MM.1S (cell line): ENCODE measurements at places on chromosomes 2 and 18.

DNA sequence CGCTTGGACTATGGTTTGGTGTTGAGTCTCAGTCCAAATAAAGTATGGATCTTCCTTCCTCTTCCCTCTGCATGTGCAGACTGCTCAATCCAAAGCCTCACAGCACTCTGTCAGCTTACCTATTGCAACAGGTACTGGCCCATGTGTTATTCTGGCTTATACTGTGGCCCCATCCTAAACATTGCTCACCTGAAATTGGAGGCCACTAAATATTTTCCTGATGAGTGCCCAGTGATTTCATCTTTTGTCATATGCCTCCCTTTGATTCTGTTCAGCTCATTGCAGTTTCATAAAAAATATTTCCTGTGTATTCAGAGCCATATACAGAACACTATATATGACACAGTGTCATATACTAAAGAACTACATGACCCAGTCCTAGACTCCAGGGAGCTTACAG lies 86.3 kb upstream of the FAM136A start:
- H3K4me1 ChIP-seq, result peaks cover 22% of the 10 kb centered on the region
- no peak overlapping the region for H3K27ac ChIP-seq
- no peak for DNase-seq

DNA sequence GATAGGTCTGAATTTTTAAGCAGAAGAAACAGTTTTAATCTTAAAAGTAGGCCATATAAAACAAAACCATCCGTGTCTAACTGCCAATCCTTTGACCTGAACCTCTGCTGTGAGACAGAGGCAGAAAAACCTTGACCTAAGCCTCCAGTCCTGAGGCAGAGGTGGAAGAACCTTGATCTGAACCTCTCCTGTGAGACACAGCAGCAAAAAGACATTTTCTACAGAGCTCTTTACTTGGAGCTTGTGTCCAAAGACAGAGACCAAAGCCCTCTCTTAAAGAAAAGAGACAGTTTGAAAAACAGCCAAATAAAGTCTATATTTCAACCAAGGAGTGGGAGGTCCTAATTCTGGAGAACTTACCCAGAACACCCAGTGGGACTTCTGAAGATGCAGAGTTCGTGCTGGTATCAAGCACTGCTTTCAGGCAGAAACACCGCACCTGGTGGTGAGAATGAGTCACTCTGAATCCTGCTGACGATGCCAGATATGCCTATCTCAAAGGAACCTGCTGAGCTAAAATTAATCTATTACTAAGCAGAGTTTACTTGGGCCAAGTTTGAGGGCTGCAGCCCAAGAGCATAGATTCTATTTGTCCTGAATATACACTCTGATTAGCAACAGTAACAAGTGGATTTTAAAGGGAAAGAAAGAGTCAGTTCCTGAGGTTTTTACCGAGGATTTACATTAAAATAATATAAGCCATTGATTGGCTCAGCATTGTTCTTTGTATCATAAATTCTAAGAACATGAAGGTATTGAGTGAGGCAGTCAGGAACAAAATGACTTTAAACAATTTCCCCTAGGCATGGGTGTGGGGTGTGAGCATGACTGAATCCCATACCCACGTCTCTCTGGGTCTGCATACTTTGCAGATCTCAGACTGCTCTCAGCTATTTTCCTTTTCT lies 806.4 kb downstream of the TRIB2 start:
- H3K36me3 ChIP-seq, result no peaks in the 10 kb centered on the region
- no peaks in the 10 kb centered on the region for H3K27me3 ChIP-seq
- peak overlapping the region; percentile 53 for H3K4me3 ChIP-seq
- peak overlapping the region; percentile 97 for H3K27ac ChIP-seq

- H3K27ac ChIP-seq, result no peak overlapping the region
- H3K4me3 ChIP-seq, result no peak overlapping the region
- no peaks in the 10 kb centered on the region for H3K36me3 ChIP-seq
- H3K4me1 ChIP-seq, result no peaks in the 10 kb centered on the region
These were observed 127.5 kb downstream of the CD8B2 start for GRCh38 chr2:106614511-106615291.

- no peaks in the 10 kb centered on the region for H3K36me3 ChIP-seq
- H3K4me1 ChIP-seq, result peaks cover 22% of the 10 kb centered on the region
- no peak overlapping the region for H3K4me3 ChIP-seq
- H3K27me3 ChIP-seq, result peaks cover 73% of the 10 kb centered on the region
- DNase-seq, result no peak
These were observed 31.1 kb downstream of the MYO7B start for GRCh38 chr2:127566576-127566975.

- H3K4me1 ChIP-seq, result peaks cover 25% of the 10 kb centered on the region
- peak overlapping the region; percentile 94 for H3K27ac ChIP-seq
- H3K27me3 ChIP-seq, result no peaks in the 10 kb centered on the region
- no peaks in the 10 kb centered on the region for H3K36me3 ChIP-seq
These were observed 743 bp downstream of the HADHA start for GRCh38 chr2:26243470-26244308.

GRCh38 chr2:30948130-30948529 lies 140.9 kb upstream of the CAPN13 start:
- no peaks in the 10 kb centered on the region for H3K27me3 ChIP-seq
- no peaks in the 10 kb centered on the region for H3K4me1 ChIP-seq
- no peak overlapping the region for H3K27ac ChIP-seq
- no peak overlapping the region for H3K4me3 ChIP-seq
- no peak for DNase-seq

GRCh38 chr2:10467401-10467800 lies 19.3 kb upstream of the ODC1 start:
- no peak overlapping the region for H3K4me3 ChIP-seq
- H3K4me1 ChIP-seq, result no peaks in the 10 kb centered on the region
- H3K27me3 ChIP-seq, result no peaks in the 10 kb centered on the region
- H3K36me3 ChIP-seq, result no peaks in the 10 kb centered on the region
- DNase-seq, result no peak

DNA sequence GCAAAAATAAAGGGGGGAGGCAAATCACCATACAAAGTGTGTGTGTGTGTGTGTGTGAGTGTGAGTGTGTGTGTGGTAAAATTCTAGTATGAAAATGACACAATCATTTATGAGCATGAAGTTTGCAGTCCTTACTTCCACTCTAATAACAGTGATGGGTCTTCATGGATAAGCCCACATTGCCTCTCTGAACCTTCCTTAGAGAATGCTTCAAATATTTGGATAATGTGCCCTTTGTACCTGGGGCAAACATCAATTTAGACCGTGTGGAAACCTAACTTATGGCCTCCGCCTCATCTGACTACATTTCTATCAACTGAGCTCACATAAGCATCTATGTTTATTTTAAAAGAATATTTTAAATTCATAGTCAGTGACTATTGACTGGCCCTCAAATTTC lies 3.7 kb downstream of the SCN9A start:
- peaks cover 13% of the 10 kb centered on the region for H3K4me1 ChIP-seq
- H3K27ac ChIP-seq, result no peak overlapping the region
- no peak for DNase-seq
- no peaks in the 10 kb centered on the region for H3K27me3 ChIP-seq
- no peak overlapping the region for H3K4me3 ChIP-seq

DNA sequence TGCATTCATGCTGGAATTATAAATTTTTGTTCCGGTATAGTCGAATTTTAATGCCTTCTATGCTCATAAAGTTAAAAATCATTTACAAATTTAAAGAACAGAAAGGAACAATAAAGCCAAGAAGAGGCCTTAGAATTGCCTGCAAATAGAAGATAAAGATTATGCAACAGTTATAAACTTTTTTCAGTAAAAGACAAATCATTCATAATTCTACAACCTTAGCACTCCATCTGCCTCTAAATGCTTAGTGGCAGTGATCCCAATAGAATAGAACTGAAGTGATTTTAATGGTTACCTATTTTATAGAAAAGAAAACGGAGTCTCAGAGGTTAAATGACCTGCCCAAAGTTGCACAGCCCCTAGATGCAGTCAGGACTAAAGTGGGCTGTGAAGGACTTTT lies 211.2 kb downstream of the AGPS start:
- H3K4me3 ChIP-seq, result no peak overlapping the region
- no peak for DNase-seq
- no peak overlapping the region for H3K27ac ChIP-seq
- no peaks in the 10 kb centered on the region for H3K27me3 ChIP-seq

GRCh38 chr2:219386532-219387280 lies 1.0 kb downstream of the DNPEP start:
- H3K27ac ChIP-seq, result peak overlapping the region; percentile 74; the same call in 1 of the 2 replicates
- peaks cover 8% of the 10 kb centered on the region; the same call in 1 of the 2 replicates for H3K36me3 ChIP-seq
- DNase-seq, result no peak
- peak overlapping the region; percentile 91 for H3K4me3 ChIP-seq

- H3K4me3 ChIP-seq, result no peak overlapping the region
- H3K27ac ChIP-seq, result no peak overlapping the region
- no peaks in the 10 kb centered on the region for H3K27me3 ChIP-seq
- H3K4me1 ChIP-seq, result no peaks in the 10 kb centered on the region
- no peak for DNase-seq
These were observed 164.7 kb downstream of the DNAH7 start for GRCh38 chr2:195903956-195904355.

DNA sequence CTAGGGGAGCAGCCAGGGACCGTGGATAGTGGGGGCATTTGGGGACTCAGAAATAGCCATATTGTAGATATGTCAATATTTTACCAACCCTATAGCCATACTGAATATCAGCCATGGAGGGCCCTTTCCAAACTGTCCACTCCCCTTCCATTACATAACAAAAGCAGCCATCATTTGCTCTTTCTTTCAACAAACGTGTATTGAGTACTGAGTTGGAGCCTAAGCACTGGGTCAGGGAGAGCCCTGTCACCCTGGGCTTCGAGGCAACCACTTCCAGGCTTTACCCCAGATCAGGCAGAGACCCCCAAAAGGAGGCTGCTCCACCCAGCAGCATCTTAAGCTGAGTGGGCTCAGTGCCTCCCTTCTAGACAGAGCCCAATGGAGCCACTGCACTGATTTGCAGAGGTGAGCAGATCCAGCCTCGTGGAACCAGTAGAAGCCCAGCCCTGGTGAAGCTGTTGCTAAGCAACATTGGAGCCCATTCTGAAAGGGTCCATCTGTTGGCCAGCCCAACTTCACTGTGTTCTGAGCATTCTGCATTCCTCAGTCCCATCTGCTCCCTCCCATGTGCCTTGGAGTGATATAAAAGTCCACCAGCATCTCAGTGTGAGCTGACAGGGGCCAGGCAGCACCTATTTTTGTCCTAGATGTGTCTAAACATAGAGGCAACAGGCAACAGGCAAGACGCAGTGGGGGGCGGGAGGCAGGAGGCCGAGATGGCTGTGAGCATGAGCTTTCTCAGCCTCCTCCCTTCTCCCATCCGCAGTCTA lies 112.1 kb downstream of the PLB1 start:
- no peaks in the 10 kb centered on the region for H3K27me3 ChIP-seq
- H3K4me3 ChIP-seq, result no peak overlapping the region
- no peak for DNase-seq
- H3K4me1 ChIP-seq, result no peaks in the 10 kb centered on the region

- no peak for DNase-seq
- no peak overlapping the region for H3K27ac ChIP-seq
- no peaks in the 10 kb centered on the region for H3K4me1 ChIP-seq
- no peak overlapping the region for H3K4me3 ChIP-seq
- no peaks in the 10 kb centered on the region for H3K36me3 ChIP-seq
These were observed 2092.7 kb upstream of the PIK3C3 start for GRCh38 chr18:39862341-39862740.

GRCh38 chr18:23616258-23616657 lies 30.0 kb upstream of the NPC1 start:
- no peaks in the 10 kb centered on the region for H3K27me3 ChIP-seq
- peaks cover 10% of the 10 kb centered on the region; the same call in 1 of the 2 replicates for H3K4me1 ChIP-seq
- DNase-seq, result no peak

DNA sequence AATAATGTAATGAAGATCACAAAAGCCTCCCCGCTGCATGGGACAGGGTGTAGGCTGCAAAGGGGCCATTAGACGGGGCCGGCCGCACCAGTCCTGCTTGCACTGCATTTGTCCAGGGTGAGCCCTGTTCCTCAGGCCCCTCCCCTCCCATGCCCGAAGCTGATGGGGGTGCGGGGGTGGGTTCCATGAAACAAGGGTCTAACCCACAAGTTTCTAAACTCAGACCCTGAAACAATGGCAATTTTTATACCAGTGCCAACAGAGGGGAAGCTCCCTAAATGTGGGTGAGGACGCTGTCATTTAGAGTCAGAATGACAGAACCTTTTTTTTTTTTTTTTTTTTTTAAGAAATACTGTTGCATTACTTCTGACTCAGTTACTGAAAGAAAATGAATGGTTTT lies 39.7 kb downstream of the HS6ST1 start:
- no peak overlapping the region for H3K4me3 ChIP-seq
- no peak overlapping the region for H3K27ac ChIP-seq
- H3K36me3 ChIP-seq, result no peaks in the 10 kb centered on the region
- DNase-seq, result no peak
- H3K4me1 ChIP-seq, result no peaks in the 10 kb centered on the region
- H3K27me3 ChIP-seq, result no peaks in the 10 kb centered on the region

- no peaks in the 10 kb centered on the region for H3K36me3 ChIP-seq
- H3K27ac ChIP-seq, result no peak overlapping the region
- H3K4me3 ChIP-seq, result no peak overlapping the region
- no peaks in the 10 kb centered on the region for H3K4me1 ChIP-seq
- no peak for DNase-seq
These were observed 471.3 kb downstream of the ZEB2 start for GRCh38 chr2:144048631-144049060.

GRCh38 chr2:236551471-236552211 lies 18.0 kb upstream of the ACKR3 start:
- no peaks in the 10 kb centered on the region for H3K27me3 ChIP-seq
- DNase-seq, result no peak
- no peak overlapping the region for H3K27ac ChIP-seq
- no peak overlapping the region for H3K4me3 ChIP-seq
- H3K4me1 ChIP-seq, result peaks cover 22% of the 10 kb centered on the region

DNA sequence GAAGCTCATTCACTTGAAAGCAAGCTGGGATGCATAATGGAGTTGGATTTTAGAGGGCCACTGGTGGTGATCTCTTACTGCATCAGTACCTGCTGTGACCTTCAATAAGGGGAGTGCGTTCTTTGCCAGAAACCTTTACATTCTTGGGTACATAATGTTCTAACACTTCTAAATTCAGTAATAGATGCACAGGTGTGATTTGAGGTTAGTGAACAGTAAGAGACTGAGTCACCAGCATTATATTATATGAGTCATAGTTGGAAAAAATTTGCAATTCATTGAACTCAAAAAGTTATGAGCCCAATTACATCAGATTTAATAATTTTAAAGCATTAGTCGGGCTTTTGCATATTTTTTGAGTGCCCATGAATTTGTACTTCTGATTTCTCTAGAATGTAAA lies 803.3 kb downstream of the ADCYAP1 start:
- no peak for DNase-seq
- H3K27me3 ChIP-seq, result no peaks in the 10 kb centered on the region
- H3K36me3 ChIP-seq, result no peaks in the 10 kb centered on the region
- H3K27ac ChIP-seq, result no peak overlapping the region

- no peaks in the 10 kb centered on the region for H3K4me1 ChIP-seq
- no peak overlapping the region for H3K27ac ChIP-seq
- peak; percentile 27 for DNase-seq
These were observed 7.6 kb upstream of the TNS1 start for GRCh38 chr2:218010140-218010983.

GRCh38 chr2:9814129-9814868 lies 29.0 kb upstream of the TAF1B start:
- no peak overlapping the region for H3K27ac ChIP-seq
- H3K27me3 ChIP-seq, result no peaks in the 10 kb centered on the region
- peak overlapping the region; percentile 6; the same call in 1 of the 2 replicates for H3K4me3 ChIP-seq

- no peaks in the 10 kb centered on the region for H3K27me3 ChIP-seq
- no peak for DNase-seq
- H3K36me3 ChIP-seq, result no peaks in the 10 kb centered on the region
- no peak overlapping the region for H3K4me3 ChIP-seq
- no peak overlapping the region for H3K27ac ChIP-seq
These were observed 255.8 kb downstream of the GLI2 start for GRCh38 chr2:120991441-120991840.
